NCI-H446 (cell line): ENCODE measurements at places on chromosomes 11 and 22.
A peak's percentile ranks its signal among the peaks of the same experiment; 100 is the strongest.

DNA sequence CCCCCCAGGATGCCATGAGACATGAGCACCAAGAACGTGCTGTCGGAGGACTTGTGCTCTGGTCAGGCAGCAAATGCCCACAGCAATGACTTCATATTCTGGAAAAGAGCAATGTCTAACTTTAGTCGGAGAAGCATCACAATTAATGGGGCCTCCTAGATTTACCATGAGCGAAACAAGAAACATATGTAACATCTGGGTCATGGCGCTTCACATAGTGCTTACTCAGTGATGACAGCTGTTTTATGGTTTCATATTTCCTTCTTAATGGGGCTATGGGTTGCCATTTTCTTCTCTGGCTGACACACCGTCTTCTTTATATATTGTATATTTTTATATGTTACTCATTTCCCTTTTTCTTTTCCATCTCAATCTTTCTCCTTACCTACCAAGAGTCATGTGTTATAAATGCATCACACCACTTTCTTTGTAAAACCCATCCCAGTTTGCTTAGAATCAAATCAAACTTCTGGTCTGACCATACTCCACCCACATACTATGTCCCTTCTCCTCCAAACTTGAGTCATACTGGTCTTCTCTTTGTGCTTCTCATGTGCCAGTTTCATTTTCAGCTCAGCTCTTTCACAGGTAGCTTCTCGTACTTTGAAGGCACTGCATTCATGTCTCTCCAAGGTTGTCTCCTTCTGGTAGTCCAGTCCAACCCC lies 9.4 kb upstream of the CASP12 start:
- no peak for DNase-seq

GRCh38 chr11:63911440-63911839 lies 5.5 kb downstream of the RCOR2 start:
- no peak for DNase-seq

DNA sequence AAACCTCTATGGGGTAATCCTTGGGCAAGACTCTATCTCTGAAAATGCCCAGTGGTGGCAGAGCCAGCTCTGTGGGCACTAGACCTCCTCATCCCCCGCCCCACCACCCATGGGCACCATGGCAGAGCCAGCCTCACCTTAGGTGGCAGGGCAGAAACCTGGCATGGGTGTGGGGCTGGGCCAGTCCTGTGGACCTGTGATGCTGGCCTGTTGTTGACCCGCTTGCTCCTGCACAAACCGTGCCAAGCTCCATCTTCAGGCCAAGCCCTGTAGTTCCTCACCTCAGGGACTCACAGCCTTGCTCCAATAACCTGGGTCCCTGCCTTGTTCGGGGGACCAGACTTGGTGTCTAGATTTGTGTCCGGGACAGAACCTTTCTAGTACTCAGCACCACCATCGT lies 8.9 kb upstream of the SERPINH1 start:
- no peak for DNase-seq

DNA sequence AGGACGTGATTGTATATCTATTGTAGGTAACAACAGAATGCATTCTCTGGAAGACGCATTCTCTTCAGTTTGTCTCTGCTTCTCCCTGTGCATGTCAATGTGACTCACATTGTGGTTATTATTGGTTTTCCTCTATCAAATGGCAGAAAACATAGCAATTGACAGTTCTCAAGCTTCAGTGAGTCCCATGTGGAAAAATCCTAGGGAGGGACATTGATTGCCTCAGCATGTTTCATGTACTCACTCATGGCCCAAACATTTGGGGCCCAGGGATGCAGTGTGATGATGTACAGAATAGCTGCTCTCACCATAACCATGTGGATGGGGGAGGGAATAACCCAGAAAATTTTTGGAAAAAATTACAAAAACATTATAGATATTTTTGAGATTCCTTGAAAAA lies 9.3 kb upstream of the ARL14EP start:
- DNase-seq, result no peak

GRCh38 chr11:104369761-104370160 lies 205.8 kb upstream of the PDGFD start:
- DNase-seq, result no peak

- no peak for DNase-seq
Measured at GRCh38 chr11:15276621-15277020, 161.9 kb downstream of the INSC start.

DNA sequence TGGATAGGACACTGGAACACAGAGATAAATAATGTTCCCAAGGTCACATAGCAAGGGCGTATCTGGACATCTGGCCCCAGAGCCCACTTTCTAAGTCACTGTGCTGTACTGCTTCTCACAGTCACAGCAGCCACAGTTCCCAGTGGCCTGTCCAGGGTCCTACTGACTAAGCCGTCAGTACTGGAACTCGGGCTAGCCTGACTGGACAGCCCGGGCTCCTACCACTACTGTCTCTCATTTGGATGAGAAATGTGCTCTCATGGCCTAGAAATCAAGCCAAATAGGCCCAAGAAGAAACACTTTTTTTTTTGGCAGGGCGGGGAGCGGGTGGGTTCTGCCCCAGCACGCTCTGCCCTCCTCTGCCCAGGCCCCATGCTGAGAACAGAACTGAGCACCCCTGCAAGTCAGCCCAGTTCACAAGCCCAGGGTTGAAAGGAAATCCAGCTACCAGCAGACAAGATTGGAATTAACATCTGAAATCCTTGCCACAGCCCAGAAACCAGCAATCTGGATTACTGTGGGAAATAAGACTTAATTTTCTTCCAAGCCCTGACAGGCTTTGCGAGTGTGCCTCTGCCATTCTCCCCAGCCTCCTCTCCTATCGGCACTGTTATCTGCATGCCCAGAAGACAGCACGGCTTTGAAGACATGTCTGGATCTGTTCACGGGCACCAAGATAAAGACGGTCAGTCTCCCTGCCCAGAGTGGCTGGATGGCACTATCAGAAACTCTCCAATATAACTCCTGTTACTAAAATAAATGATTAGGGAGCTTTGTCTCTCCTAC lies 182.9 kb upstream of the NCAM1 start:
- DNase-seq, result peak; percentile 47

DNA sequence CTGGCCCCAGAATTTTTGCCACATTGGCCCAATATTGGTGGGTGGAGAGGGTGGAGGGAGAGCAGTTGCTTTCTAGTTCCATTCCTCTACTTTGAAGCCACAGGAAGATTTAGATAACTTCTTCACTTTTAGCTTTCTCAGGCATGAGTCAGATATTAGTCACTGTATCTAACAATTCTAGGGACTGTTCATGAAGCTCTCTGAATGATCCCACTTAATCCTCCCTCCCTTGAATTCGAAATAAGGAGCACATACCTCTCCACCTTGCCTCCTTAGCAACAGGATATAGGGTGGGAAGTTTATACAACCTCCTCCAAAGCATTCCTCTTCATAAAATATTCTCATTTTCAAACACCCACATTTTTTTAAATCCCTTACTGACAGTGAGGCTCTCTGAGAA lies 13.5 kb downstream of the FSHB start:
- DNase-seq, result no peak

DNA sequence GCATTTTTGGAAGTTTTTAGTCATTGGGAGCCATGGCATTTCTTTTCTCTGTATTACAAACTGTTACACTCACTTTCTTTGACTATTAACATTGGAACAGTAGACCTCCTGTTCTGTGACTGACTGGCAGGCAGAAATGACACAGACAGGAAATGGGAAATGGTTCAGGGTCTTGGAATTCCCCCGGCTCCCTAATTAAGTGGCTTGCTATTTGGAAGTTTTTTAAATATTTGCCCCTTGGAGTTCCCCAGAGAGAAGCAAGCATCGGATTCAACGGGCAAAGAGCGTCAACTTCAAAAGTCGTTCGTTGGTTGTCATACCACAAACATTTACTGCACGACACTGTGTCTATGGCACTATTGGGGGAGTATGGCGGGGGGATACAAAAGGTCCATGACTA lies 1.1 kb upstream of the BIRC2 start:
- DNase-seq, result no peak
